Adrenal gland (tissue), 19 donors: ENCODE measurements at places on chromosomes 1 and 21. TPM values are rescaled to one million over a fixed set of nuclear protein-coding genes. Genes with fewer than 3 reads are reported as not detected.
A peak's percentile ranks its signal among the peaks of the same experiment; 100 is the strongest.

DNA sequence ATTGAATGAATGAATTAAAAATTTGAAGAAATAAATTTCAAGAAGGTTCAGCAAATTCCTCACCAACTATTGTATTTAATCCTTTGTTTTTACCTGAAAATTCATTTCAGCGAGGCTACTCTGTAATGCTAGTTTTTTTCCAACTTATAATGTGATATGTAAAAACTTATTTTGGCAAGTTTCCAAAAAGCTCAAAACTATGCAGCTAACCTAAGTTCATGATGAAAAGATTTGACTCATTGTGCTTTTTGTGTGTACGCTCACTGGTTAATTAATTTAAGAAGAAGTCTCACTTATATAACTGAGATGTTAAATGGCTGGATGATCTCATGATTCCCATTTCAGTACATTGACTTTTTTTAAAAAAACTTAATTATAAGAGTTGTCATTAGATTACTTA is 196.0 kb upstream of the SAMSN1 start:
- no peak overlapping the region for H3K4me3 ChIP-seq
- H3K27me3 ChIP-seq = no peaks in the 10 kb centered on the region
- H3K4me1 ChIP-seq = no peaks in the 10 kb centered on the region
- H3K36me3 ChIP-seq = no peaks in the 10 kb centered on the region
- no peak for DNase-seq

DNA sequence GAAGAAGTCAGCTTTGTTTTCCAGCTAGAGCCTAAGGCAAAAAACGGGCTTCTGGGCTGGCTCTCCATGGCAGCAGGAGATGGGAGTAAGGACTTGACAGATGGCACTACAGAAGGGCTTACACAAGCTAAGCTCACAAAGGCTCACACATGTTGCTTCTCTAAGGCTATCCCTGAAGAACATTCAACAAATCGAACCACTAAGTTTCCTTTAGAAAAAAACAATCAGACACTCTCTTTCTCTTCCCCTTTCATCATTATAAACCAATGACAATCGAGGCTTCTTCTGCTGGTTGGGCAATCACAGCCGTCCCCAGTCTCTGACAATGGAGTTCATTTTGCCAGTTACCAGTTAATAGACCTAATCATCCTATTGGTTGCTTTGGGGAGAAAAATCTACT is 40.5 kb downstream of the TRIT1 start:
- peaks cover 17% of the 10 kb centered on the region for H3K4me1 ChIP-seq
- no peak overlapping the region for H3K4me3 ChIP-seq
- no peak overlapping the region for H3K27ac ChIP-seq
- no peaks in the 10 kb centered on the region for H3K27me3 ChIP-seq
- H3K36me3 ChIP-seq = no peaks in the 10 kb centered on the region

Gene KRTAP20-3
- not detected for total RNA-seq

DNA sequence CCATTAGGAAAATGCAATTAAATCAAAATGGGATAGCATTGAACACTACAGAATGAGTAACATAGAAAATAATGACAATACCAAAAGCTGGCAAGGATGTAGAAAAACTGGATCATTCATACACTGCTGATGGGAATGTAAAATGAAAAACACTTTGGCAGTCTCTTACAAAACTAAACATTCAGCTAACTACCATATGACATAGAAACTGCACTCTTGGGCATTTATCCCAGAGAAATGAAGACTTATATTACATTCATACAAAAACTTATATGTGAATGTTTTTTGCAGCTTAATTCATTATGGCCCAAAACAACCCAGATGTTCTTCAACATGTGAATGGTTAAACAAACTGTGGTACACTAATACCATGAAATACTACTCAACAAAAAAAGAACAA is 66.4 kb downstream of the ANKRD13C start:
- H3K4me3 ChIP-seq = no peak overlapping the region
- peaks cover 24% of the 10 kb centered on the region for H3K36me3 ChIP-seq
- H3K27ac ChIP-seq = no peak overlapping the region
- H3K27me3 ChIP-seq = no peaks in the 10 kb centered on the region

DNA sequence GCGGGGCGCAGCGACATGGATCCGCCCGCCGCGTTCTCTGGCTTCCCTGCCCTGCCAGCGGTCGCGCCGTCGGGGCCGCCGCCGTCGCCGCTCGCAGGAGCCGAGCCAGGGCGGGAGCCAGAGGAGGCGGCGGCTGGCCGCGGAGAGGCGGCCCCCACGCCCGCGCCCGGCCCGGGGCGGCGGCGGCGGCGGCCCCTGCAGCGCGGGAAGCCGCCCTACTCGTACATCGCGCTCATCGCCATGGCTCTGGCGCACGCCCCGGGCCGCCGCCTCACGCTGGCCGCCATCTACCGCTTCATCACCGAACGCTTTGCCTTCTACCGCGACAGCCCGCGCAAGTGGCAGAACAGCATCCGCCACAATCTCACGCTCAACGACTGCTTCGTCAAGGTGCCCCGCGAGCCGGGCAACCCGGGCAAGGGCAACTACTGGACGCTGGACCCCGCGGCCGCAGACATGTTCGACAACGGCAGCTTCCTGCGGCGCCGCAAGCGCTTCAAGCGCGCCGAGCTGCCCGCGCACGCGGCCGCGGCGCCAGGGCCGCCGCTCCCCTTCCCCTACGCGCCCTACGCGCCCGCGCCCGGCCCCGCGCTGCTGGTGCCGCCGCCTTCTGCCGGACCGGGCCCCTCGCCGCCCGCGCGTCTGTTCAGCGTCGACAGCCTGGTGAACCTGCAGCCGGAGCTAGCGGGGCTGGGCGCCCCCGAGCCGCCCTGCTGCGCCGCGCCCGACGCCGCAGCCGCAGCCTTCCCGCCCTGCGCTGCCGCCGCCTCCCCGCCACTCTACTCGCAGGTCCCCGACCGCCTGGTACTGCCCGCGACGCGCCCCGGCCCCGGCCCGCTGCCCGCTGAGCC is 459 bp downstream of the FOXE3 start:
- H3K27me3 ChIP-seq = peaks cover 14% of the 10 kb centered on the region
- no peak for DNase-seq
- H3K4me3 ChIP-seq = peak overlapping the region; percentile 26
- no peaks in the 10 kb centered on the region for H3K36me3 ChIP-seq

DNA sequence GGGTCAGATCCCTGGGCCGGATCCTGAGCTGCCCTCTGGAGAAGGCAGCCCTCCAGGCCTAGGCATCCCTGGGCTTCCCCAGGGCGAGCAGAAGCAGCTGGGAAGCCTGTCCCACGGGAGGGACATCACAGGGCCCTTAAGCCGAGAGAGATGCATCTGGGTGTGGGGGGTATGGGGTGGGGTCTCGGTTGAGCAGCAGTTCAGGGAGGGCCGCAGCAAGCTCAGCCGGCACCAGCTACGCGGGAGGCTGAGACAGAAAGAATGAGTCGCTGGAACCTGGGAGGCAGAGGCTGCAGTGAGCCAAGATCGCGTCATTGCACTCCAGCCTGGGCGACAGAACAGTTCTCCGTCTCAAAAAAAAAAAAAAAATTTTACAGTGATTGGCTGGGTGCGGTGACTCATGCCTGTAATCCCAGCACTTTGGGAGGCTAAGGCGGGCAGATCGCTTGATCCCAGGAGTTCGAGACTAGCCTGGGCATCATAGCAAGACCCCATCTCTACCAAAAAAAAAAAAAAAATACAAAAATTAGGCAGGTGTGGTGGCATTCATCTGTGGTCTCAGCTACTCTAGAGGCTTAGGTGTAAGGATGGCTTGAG is 37.7 kb downstream of the RRP1 start:
- no peaks in the 10 kb centered on the region for H3K27me3 ChIP-seq
- DNase-seq = peak; percentile 72
- no peaks in the 10 kb centered on the region for H3K36me3 ChIP-seq
- no peak overlapping the region for H3K4me3 ChIP-seq
- H3K27ac ChIP-seq = no peak overlapping the region

Gene ADGRL2
- 55.7 TPM for total RNA-seq

DNA sequence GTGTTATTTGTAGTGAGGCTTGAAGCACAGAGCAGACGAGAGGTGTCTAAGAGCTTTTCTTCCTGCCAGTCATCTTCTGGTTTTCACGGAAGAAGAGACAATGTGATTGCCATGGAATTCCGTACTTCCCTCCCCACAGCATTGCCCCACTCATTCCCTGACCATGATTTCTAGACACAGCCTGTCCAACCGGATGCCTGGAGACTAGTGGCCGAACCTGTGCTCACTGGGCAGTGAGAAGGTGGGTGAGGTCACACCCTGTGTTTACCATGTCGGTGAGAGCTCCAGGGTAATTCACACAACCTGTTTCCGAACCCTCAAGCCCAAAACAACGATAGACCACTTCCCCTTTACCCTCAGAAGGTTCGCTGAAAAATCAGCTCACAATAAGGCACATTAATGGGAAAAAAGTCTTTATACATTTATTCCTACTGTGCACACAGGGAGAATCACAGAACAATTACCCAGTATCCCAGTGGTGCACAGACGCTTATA is 271.9 kb upstream of the FMN2 start:
- no peak overlapping the region for H3K4me3 ChIP-seq
- H3K27ac ChIP-seq = no peak overlapping the region
- peaks cover 14% of the 10 kb centered on the region for H3K4me1 ChIP-seq
- no peak for DNase-seq
- no peaks in the 10 kb centered on the region for H3K36me3 ChIP-seq

DNA sequence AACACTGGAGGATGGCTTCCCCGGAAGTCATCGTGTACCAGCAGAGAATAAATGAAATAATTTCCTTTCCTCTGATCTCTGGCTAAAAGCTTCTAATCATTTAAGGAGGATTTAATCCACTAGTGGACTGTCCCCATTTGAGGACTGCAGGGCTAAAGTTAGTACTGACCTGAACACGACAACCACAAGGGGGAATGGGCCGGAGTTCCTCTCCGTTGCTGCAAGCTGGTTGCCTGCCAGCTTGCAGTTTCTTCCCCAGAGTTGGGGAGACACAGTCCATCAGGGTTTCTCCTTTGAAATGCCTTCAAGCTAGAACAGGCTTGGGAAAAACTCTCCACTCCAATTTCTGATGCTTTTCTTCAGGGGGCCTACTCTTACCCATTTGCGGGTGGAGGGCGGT is 35.5 kb upstream of the NPL start:
- H3K36me3 ChIP-seq = no peaks in the 10 kb centered on the region
- no peak overlapping the region for H3K27ac ChIP-seq
- H3K4me1 ChIP-seq = no peaks in the 10 kb centered on the region
- DNase-seq = no peak
- no peak overlapping the region for H3K4me3 ChIP-seq
- no peaks in the 10 kb centered on the region for H3K27me3 ChIP-seq

GRCh38 chr1:31127266-31127665 is 61.7 kb upstream of the PUM1 start:
- H3K4me1 ChIP-seq = no peaks in the 10 kb centered on the region
- H3K27me3 ChIP-seq = no peaks in the 10 kb centered on the region
- no peak overlapping the region for H3K27ac ChIP-seq
- DNase-seq = no peak

Gene RSPH1
- 0.13 TPM for total RNA-seq

GRCh38 chr1:229221106-229222019 is 49.5 kb upstream of the RAB4A start:
- H3K4me1 ChIP-seq = peaks cover 16% of the 10 kb centered on the region
- no peaks in the 10 kb centered on the region for H3K36me3 ChIP-seq
- peak overlapping the region; percentile 55 for H3K27ac ChIP-seq
- no peak for DNase-seq
- H3K27me3 ChIP-seq = no peaks in the 10 kb centered on the region
- H3K4me3 ChIP-seq = no peak overlapping the region
